Stimulated activated CD4-positive, alpha-beta T cell treated with anti-CD3 and anti-CD28 coated beads, TNF-alpha, amount 100 ng/mL, for 4 hours (primary cell): ENCODE measurements at places on chromosomes 16 and 17.

- no peak for DNase-seq
These were observed 656.6 kb downstream of the WWOX start for GRCh38 chr16:78755751-78756661.

GRCh38 chr16:85803570-85803969 lies 4.1 kb downstream of the COX4I1 start:
- no peak for DNase-seq

GRCh38 chr17:28345419-28346198 lies 10.0 kb downstream of the TNFAIP1 start:
- no peak for DNase-seq

DNA sequence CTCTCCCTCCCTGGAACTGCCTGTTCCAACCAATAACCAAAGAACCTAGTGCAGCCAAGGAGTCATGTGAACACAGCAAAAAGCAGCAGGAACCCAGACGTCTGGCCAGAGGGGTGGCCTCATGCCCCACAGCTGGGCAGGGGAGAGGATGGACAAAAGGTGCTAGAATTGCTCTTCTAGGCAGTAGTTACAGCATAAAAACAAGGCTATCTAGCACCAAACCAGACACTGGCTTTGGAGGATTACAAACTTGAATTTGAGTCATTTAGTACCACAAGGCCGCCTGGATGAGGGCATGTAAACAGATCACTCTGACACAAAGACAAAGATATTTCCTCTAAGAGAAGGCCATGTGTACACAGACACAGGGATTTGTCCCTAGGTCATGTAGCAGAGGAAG lies 423.3 kb upstream of the MAF start:
- DNase-seq = no peak
